ENCODE measurements at places on chromosomes 4 and X.

- peak; percentile 22 for DNase-seq
These were observed 813 bp downstream of the DIAPH2 start for GRCh38 chrX:96685210-96686099.

GRCh38 chrX:11097933-11098332 lies 13.2 kb upstream of the HCCS start:
- no peak for DNase-seq

DNA sequence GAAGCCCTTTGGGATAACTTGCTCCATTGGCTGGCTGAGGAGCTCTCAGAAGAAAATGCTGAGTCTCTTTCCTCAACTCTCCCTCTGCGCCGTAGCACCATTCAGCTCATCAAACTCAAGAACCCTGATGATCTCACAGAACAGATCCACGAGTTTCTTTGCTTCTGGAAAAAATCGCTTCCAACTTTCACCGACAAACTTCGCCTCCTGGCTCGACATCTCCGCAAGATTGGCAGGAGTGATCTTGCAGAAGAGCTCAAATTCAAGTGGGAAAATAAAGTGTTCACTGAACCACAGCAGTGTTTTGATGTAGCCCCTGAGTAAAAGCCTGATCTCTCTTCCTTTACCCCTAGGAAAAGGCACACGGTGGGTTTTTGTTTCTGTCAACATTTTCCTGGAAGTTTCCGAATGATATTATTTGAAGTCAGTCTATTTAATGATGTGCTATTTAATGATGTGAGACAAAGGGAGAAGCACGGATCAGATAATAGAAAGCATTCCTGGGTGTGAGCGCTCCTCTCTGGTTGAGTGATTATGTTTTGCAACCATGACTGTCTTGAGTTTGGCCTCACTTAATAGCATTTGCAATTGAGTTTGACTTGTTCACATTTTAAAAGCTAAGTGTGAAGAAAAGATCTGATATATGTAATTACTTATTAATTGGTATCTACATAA lies 62.2 kb downstream of the DTHD1 start:
- DNase-seq: no peak

- DNase-seq: no peak
These were observed 129.7 kb upstream of the FTHL17 start for GRCh38 chrX:31201503-31201902.

DNA sequence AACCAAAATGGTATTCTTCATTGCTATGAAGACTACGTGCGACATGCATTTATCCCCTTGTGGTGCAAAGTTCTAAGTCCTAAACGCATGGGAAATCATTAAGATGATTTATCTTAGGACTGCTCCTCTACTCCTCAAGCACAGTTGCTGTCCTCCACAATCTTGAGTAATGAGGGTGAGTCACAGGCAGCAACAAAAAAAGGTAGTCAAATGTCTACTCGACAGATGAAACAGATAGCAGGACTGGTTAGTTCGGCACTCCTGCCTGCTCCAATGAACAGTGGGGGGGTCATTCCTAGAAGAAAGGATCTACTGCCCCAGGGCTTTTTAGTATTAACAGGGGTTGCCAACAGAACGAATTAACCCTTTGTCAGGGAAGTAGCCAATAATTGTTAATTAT lies 233.7 kb upstream of the FGF13 start:
- DNase-seq: no peak

- DNase-seq: no peak
These were observed 68.5 kb upstream of the MXD4 start for GRCh38 chr4:2330091-2331042.

DNA sequence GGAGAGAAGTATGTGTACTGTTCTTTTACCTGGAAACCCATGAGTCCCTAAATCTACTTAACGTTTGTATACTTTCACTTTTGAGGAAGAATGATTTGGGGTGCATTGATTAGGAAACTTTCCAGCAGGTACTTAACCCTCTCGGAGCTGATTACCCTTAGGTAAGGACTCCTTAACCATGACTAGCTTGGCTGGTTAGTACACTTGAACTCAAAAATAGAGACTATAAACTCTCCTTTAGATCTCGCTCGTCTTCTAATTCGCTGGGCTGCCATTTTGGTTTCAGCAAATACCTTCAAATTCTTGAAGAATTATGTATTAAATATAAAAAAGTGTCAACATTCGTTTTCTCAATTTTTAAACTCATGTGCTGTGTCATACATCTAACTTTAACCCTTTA lies 2.0 kb downstream of the USP9X start:
- DNase-seq: no peak

- DNase-seq: no peak
These were observed 569 bp downstream of the RPS3A start for GRCh38 chr4:151099976-151100417.

- no peak for DNase-seq
These were observed 69.5 kb downstream of the FRYL start for GRCh38 chr4:48710446-48711209.

GRCh38 chr4:174457468-174457867 lies 64.8 kb downstream of the HPGD start:
- no peak for DNase-seq

DNA sequence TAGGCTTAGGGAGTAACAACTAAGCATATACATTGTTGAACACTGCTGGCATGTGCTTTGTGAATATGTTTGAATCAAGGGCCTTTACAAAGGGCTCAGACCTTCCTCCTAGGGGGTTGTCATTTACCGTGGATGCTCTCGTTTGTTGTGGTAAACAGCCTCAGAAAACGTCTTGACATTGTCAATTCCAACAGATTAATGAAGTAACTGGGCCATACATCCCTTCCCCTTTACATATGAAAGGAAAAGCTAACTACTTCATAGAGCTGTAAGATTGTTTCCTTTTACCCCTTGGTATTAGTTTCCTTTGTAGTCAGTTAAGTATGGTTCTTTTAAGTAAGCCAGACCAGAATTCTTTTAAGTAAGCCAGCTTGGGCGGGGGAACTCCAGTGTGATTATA lies 42.9 kb downstream of the FAT4 start:
- DNase-seq: no peak

DNA sequence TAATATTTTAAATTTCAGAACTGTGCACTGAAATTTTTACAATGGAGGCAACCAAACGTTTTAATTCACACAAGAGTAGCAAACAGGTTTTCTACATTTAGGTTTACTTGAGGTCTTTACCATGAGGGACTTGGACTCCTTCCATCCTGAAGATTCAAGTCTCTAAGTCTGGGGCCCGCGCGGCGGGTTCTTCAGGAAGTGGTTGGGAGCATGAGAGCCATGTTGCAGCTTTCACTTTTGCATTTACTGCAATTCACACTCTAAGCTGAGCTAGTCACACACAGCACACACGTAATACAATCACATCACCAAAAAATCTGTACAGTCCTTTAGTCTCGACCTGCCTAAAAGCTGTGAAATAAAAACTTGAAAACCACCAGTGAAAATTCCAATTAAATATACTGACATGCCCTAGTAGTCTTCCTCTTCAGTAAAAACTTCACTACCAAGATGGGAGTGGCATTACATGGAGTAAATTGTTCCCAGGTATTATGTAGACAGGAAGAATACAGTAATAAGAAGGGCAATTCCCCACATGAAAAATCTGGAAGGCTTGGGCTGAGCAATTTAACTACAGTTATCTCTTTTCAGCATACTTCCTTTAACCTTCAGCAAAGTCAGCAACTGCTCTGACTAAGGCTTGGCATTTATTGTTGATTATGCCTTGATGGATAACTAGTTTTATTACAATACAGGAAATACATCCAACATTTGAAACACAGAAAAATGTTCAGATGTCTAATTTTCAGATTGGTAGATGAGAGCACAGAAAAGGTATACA lies 571.1 kb upstream of the DIPK2B start:
- peak; percentile 35 for DNase-seq

- no peak for DNase-seq
These were observed 65.2 kb upstream of the TENT5D start for GRCh38 chrX:80354966-80355465.

DNA sequence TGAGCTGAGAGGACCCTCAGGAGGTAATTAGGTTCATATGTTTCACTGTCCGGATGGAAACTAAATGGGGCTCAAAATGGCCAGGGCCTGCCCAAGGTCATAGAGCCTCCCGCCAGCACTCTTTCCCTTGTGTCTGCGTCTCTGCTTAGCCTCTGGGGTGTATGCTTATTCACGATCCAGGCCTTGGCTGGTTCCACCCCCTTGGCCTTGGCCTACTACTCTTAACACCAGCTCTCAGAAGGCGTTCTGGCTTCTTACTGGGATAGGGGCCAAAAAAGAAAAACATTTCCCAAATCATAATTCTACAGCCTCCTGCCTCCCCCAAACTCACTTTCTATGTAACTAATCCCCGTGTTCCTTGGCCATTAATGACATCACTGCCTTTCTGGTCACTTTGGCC lies 68.8 kb downstream of the RTL5 start:
- DNase-seq: no peak

DNA sequence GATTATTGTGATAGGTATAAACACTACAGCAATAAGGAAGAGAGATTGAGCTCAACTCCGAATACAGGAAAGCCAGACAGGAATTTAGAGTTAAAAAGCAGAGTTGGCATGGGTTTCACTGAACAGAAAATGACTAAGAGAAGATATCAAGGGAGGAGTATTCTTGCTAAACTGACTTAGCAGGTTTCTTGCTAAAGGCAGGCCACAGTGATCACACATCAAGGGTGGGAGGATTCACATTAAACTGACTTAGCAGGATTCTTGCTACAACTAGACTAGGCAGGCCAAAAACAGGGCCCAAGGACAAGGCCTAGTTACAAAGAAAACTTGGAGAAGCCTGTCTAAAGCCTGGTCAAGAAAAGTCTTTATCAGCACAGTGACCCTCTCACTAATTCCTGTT lies 195.1 kb downstream of the MAGEB5 start:
- DNase-seq: no peak

- DNase-seq: no peak
These were observed 119.2 kb downstream of the TLL1 start for GRCh38 chr4:165992283-165992682.

- DNase-seq: no peak
These were observed at the start of gene NAT8L for GRCh38 chr4:2059046-2059725. Gene NAT8L, plus strand, starts transcription at chr4:2059327. Its CDS starts 185 bp downstream, at chr4:2059512.

GRCh38 chrX:104112326-104112951 lies at the start of gene ZCCHC18:
Gene ZCCHC18, plus strand, starts transcription at chrX:104112523. Its CDS starts 1,589 bp downstream, at chrX:104114112.
- DNase-seq: peak; percentile 12

DNA sequence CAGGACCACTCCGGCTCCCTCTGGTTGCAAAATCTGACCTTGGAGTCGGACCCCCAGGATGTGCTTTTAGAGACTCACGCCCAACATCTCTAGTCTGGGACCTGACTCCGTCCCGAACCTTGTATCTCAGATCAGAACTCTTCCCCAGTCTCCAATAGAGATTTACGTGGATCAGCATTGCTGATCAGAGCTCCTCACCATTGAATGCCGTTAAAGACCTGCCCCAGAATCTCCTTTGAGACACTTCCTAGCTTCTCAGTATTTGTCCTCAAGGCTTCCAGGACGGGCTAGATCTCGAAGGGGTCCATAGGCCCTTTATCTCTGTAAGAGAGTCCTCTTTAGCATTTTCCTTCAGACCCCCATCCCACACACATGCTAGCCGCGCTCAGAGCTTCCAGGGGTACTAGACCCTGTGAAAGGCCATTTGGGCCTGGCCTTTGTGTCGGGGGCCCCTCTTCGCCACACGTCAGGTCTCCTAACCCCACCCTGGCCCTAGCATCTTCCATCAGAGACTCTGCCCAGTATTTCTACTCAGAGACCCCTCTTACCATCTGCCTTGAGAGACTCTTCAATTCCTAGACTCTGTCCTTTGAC lies 662 bp downstream of the UBA1 start:
- DNase-seq: no peak

DNA sequence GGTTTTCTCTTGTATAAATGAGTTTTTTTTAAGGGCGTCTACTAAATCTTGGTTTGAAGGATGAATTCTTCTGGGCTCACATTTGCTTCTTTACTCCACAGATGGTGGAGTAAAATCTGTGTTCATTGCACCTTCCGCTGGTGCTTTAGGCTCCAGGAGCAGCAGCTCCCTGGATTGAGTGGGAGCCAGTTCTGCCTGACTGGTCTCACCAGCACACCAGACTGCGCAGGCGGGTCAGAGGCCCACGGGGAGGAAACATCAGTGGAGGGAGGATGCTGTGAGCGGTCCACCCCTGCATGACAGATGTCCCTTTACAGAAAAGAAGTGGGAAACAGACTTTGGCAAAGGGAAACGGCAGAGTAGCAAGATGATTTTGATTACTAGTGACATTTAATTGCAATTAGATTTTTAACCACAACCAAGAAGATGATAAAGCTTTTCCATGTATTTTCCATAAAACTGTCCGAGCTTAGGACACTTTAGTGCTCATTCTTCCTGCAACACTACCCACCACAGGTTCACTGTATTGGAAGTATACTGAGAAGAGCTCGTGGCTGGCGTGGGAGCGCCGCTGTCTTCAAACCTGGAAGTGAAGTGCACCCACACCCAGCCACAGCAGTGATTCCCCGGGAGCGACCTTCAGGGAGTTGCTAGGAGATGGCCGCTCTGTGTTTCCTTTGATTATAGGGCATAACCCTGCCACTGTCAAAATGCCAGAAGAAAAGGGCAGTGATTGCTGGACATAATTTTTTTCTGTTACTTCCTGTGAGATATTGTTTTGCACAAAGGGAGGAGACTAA lies 95.2 kb downstream of the SORBS2 start:
- DNase-seq: no peak

- no peak for DNase-seq
These were observed 81.5 kb downstream of the PPP3CA start for GRCh38 chr4:101265816-101266172.

DNA sequence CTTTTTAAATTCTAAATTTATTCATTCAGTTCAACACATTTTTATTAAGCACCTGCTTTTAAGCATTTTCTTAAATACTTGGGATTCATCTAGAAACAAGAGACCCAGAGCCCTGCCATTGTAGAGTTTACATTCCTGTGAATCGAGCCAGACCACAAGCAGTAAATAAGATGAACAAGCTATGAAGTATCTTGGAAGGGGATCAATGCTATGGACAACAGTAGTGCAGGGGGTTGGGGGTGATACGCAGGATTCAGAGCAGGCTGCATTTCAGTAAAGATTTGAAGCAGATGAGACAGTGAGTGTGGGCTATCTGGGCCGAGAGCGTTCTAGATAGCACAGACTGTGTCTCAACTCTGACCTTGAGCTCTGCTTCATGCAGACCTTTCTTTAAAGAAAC lies 35.1 kb downstream of the CLDN22 start:
- no peak for DNase-seq

DNA sequence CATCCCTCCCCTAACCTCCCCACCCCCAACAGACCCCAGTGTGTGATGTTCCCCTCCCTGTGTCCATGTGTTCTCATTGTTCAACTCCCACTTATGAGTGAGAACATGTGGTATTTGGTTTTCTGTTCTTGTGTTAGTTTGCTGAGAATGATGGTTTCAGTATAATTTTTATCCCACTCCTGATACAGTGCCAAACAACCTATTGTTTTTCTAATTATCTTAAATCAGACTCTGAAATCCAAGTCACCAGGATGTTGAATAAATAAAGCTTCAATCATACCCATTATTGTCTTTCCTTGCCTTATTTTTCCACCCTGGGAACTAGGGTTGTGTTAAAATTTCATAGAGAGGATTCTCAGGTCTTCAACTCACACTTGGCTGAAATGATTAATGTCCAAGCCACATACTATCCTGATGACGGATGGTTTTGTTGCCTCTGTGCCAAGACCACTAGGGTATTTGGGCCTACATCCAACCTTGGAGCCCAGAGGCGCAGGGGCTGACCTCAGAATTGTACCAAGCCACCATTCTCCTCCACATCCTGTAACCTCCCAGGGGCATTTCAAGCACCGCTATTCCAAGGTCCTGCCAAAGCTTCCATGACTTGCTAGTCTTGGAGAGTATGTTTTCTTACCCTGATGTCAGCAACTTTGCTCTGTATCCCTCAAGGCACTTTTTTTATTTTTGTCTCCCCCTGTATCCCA lies 332.4 kb downstream of the ARHGAP24 start:
- DNase-seq: no peak

GRCh38 chr4:40365766-40366165 lies 30.6 kb downstream of the CHRNA9 start:
- no peak for DNase-seq

Data from activated CD4-positive, alpha-beta T cell treated with anti-CD3 and anti-CD28 coated beads for 4 hours (primary cell).